Neural crest cell (in vitro differentiated cells): ENCODE measurements at places on chromosomes 2 and 18. TPM values are rescaled to one million over a fixed set of nuclear protein-coding genes. Genes with fewer than 3 reads are reported as not detected.

PRKCE gene
- 15.6 and 15.9 TPM in 2 replicates for total RNA-seq

ELOA2 gene
- total RNA-seq: not detected in 2 replicates

MPPE1 gene
- 22.8 and 28.9 TPM in 2 replicates for total RNA-seq

RIT2 gene
- total RNA-seq: not detected in 2 replicates

HOXD4 gene
- total RNA-seq: 1.3 TPM in 2 replicates

TPGS2 gene
- total RNA-seq: 175 and 179 TPM in 2 replicates

TMEM247 gene
- total RNA-seq: not detected in 2 replicates

AOX1 gene
- total RNA-seq: 2.8 and 4.3 TPM in 2 replicates

ITPRIPL1 gene
- total RNA-seq: 24.2 and 25.6 TPM in 2 replicates

KCNS3 gene
- total RNA-seq: 1.4 and 2.7 TPM in 2 replicates

LAMA3 gene
- 0.25 and 0.35 TPM in 2 replicates for total RNA-seq

PKDCC gene
- 74.4 and 81.9 TPM in 2 replicates for total RNA-seq

ALKAL2 gene
- total RNA-seq: 0.63 and 0.82 TPM in 2 replicates

IMPACT gene
- total RNA-seq: 31.6 and 32.7 TPM in 2 replicates

DNA sequence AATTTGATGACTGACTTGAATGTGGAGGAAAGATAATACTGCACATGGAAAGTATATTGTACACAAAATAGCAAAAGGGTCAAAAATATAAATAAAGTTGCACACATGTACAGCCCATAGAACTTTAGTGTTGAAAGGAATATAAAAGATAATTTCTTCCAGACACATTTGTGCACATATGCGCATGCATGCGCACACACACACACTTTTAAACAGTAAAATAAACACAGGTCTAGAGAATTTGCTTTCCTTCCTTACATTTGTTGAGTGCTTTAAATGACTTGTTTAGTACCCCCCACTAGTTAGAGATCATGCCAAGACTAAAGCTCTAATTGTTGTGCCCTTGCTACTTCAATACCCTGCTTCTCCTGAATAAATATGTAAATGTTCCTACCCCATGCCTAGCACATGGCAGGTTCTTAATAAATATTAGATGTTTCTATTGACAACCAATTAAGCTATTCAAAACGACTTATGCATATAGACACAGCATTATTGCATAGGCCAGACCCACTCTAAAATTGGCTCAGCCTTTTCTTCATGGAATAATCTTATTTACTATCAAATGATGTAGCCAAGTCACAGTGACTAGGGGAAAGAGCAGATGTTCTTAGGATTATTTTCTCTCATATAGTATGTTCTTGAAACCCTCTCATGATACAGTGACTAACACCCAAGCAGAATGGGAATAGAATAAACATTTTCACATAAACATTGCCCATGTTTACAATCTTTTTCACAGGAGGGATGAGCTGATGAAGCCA, 165.5 kb upstream of the ACVR2A start:
- H3K27me3 ChIP-seq: no peaks in the 10 kb centered on the region
- no peak overlapping the region for H3K27ac ChIP-seq
- DNase-seq: no peak

- H3K36me3 ChIP-seq: peaks cover 2% of the 10 kb centered on the region
- no peak for DNase-seq
- no peaks in the 10 kb centered on the region for H3K4me1 ChIP-seq
Measured at GRCh38 chr2:63334910-63335309, 253.4 kb downstream of the WDPCP start.

GRCh38 chr2:227052879-227053278, 111.1 kb downstream of the COL4A4 start:
- H3K4me1 ChIP-seq: no peaks in the 10 kb centered on the region
- H3K4me3 ChIP-seq: no peak overlapping the region
- no peaks in the 10 kb centered on the region for H3K27me3 ChIP-seq
- H3K36me3 ChIP-seq: no peaks in the 10 kb centered on the region
- no peak for DNase-seq

GRCh38 chr2:101307503-101307902, 998 bp downstream of the RNF149 start:
- peaks cover 36% of the 10 kb centered on the region for H3K4me1 ChIP-seq
- H3K36me3 ChIP-seq: peaks cover 8% of the 10 kb centered on the region
- no peak for DNase-seq

- H3K4me1 ChIP-seq: peaks cover 18% of the 10 kb centered on the region
- H3K36me3 ChIP-seq: peaks cover 29% of the 10 kb centered on the region
- DNase-seq: no peak
- H3K27me3 ChIP-seq: no peaks in the 10 kb centered on the region
Measured at GRCh38 chr18:7079231-7079630, 38.4 kb downstream of the LAMA1 start.

- H3K4me1 ChIP-seq: no peaks in the 10 kb centered on the region
- no peaks in the 10 kb centered on the region for H3K36me3 ChIP-seq
- H3K27ac ChIP-seq: no peak overlapping the region
- H3K4me3 ChIP-seq: no peak overlapping the region
Measured at GRCh38 chr2:81495556-81495955, 1191.0 kb upstream of the LRRTM1 start.

DNA sequence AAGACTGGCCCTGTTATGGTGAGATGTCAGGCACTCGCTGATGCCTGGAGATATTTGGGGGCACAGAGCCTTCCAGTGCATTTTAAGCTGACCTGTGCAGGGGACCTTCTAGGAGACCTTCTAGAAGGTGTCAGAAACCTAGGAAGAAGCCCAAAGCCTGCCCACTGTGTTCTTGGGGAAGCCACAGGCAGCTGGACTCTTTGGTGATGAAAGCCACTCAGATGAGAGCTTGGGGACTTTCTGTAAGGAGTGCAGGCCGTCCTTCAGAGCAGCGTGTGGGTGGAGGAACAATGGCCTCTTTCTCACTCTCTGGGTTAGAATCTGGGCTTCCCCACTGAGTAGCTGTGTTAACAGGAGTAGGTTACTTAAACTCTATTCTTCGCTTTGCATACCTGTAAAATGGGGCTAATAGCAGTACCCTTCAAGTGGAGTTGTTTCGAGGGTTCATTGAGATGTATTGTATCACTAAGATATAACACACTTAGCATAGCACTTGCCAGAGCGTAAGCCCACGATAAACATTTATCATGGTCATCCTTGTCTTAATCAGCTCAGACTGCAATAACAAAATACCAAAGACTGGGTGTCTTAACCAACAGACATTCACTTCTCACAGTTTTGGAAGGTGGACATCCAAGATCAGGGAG, 322.3 kb upstream of the EPAS1 start:
- no peaks in the 10 kb centered on the region for H3K27me3 ChIP-seq
- H3K36me3 ChIP-seq: no peaks in the 10 kb centered on the region
- no peak for DNase-seq
- H3K4me1 ChIP-seq: no peaks in the 10 kb centered on the region
- H3K4me3 ChIP-seq: no peak overlapping the region
- no peak overlapping the region for H3K27ac ChIP-seq

- H3K27ac ChIP-seq: no peak overlapping the region
- H3K36me3 ChIP-seq: no peaks in the 10 kb centered on the region
- no peak overlapping the region for H3K4me3 ChIP-seq
- H3K27me3 ChIP-seq: no peaks in the 10 kb centered on the region
- DNase-seq: no peak
Measured at GRCh38 chr2:158131919-158132566, 30.4 kb downstream of the UPP2 start.

GRCh38 chr2:126910637-126911036, 11.9 kb downstream of the TEX51 start:
- H3K4me3 ChIP-seq: no peak overlapping the region
- H3K36me3 ChIP-seq: peaks cover under 1% of the 10 kb centered on the region
- no peak for DNase-seq
- H3K27ac ChIP-seq: no peak overlapping the region
- H3K27me3 ChIP-seq: no peaks in the 10 kb centered on the region
- H3K4me1 ChIP-seq: no peaks in the 10 kb centered on the region

- H3K4me3 ChIP-seq: no peak overlapping the region
- no peaks in the 10 kb centered on the region for H3K27me3 ChIP-seq
- H3K27ac ChIP-seq: no peak overlapping the region
- no peaks in the 10 kb centered on the region for H3K36me3 ChIP-seq
- peaks cover 4% of the 10 kb centered on the region for H3K4me1 ChIP-seq
Measured at GRCh38 chr2:205868773-205869333, 186.6 kb downstream of the NRP2 start.

DNA sequence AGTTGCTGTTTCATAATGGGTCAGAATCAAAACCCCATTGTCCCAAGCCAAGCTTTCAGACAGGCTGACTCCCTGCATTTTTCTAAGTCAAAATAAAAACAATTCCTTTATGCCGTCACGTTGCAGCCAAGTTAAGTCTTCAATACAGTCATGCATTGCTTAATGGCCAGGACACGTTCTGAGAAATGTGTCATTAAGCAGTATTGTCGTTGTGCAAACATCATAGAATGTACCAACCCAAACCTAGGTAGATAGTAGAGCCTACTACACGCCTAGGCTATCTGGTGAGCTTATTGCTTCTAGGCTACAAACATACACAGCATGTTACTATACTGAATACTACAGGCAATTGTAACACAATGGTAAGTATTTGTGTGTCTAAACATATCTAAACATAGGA, 160.4 kb upstream of the FOSL2 start:
- H3K27me3 ChIP-seq: no peaks in the 10 kb centered on the region
- no peak overlapping the region for H3K27ac ChIP-seq
- DNase-seq: no peak
- no peak overlapping the region for H3K4me3 ChIP-seq

- no peak overlapping the region for H3K4me3 ChIP-seq
- H3K4me1 ChIP-seq: no peaks in the 10 kb centered on the region
- no peak for DNase-seq
- H3K36me3 ChIP-seq: peaks cover 5% of the 10 kb centered on the region
- H3K27me3 ChIP-seq: no peaks in the 10 kb centered on the region
Measured at GRCh38 chr2:64593035-64593655, 60.6 kb downstream of the SERTAD2 start.

DNA sequence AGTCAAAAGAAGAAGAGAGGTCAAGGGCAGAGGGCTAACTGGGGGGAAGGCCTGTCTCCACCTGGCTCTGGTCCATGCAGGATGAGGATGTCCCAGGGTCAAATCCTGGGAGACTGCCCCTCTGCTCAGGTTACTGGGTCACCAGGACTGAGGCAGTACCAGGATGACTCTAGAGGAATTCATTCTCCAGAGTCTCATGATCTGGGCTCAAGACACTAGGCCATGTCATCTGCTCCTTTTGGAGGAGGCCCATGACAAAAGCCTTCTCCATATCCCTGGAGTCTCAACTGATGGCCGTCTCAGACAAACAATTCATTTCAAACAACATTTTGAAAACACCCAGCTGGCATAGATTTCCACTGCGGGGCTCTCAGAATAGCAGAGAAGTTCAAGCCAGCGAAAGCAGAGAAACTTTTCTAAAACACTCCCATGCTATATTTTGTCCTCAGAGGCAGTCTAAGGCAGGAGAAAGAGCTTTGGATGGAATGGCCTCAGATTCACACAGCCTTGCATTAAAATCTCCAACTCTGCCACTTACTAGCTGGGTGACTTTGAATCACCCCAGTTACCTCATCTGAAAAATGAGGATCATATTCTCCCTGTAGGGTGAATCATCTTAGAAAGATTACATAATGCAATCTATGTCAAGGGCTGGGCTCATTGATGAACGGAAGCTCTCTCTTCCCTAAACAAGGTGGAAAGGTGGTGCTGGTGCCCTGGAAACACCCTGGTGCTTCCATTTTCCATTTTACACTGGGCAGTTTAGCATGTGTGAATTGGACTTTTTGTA, 48.8 kb upstream of the LCLAT1 start:
- H3K4me1 ChIP-seq: peaks cover 9% of the 10 kb centered on the region
- H3K4me3 ChIP-seq: no peak overlapping the region
- peaks cover 2% of the 10 kb centered on the region for H3K27me3 ChIP-seq
- H3K36me3 ChIP-seq: no peaks in the 10 kb centered on the region
- DNase-seq: no peak

- H3K27ac ChIP-seq: no peak overlapping the region
- no peaks in the 10 kb centered on the region for H3K36me3 ChIP-seq
- H3K4me1 ChIP-seq: peaks cover 13% of the 10 kb centered on the region
- H3K4me3 ChIP-seq: no peak overlapping the region
- no peaks in the 10 kb centered on the region for H3K27me3 ChIP-seq
Measured at GRCh38 chr2:37230581-37230980, 815 bp downstream of the CEBPZ start.

DNA sequence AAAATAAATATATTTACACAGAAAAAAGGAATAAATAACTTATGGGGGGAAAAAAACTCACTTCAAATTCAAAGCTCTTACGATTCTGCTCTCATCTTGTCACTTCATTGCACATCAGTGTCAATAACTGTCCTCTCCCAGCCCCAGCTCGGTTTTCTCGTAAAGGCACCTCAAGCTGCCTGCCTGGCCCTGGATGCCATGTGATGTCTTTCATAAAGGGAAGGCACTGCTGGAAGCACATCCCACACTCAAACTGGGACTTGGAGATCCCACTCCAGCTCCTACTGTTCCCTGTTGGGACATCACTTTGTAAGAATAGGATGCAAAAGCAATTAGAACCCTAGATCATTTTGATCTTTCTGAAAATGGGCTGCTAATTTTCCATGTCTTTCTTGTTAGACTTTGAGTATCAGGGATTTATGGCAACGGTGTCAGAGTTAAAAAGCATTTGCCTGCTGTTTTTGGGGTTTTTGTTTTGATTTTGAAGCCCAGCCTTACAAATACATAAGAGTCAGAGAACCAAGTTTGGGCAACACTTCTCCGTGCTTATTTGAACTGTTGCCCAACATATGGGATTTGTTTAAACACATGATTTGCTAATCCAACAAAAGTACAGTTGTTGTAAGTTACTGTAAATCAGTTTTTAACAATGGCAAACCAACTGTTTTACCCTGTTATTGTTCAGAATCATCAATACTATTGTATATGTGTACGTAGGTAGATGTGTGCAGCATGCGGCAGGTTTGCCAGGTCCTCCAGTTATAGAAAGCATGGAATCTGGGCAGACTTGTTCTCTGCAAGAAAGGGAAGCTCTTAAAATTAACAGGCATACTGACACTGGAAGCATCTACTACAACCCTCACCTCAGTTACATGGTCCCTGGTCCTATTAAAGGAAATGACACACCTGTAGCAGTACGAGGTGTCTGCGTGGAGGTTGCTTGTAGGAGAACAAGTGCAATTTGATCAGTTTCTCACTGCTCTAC, 20.6 kb downstream of the SERTAD2 start:
- H3K4me1 ChIP-seq: peaks cover 72% of the 10 kb centered on the region
- H3K36me3 ChIP-seq: peaks cover 22% of the 10 kb centered on the region
- no peak overlapping the region for H3K27ac ChIP-seq
- no peaks in the 10 kb centered on the region for H3K27me3 ChIP-seq
- no peak for DNase-seq

GRCh38 chr18:79965119-79965902, 868 bp downstream of the HSBP1L1 start:
- peaks cover 19% of the 10 kb centered on the region for H3K4me1 ChIP-seq
- H3K27me3 ChIP-seq: peaks cover 27% of the 10 kb centered on the region
- H3K4me3 ChIP-seq: peak overlapping the region; percentile 14
- peaks cover 6% of the 10 kb centered on the region for H3K36me3 ChIP-seq

- no peak overlapping the region for H3K4me3 ChIP-seq
- no peaks in the 10 kb centered on the region for H3K4me1 ChIP-seq
- DNase-seq: no peak
- H3K27ac ChIP-seq: no peak overlapping the region
- H3K27me3 ChIP-seq: no peaks in the 10 kb centered on the region
Measured at GRCh38 chr2:107556038-107556627, 270.6 kb upstream of the RGPD4 start.
